ENCODE measurements at places on chromosomes 7 and 10. TPM values are rescaled to one million over a fixed set of nuclear protein-coding genes. Genes with fewer than 3 reads are reported as not detected.

DNA sequence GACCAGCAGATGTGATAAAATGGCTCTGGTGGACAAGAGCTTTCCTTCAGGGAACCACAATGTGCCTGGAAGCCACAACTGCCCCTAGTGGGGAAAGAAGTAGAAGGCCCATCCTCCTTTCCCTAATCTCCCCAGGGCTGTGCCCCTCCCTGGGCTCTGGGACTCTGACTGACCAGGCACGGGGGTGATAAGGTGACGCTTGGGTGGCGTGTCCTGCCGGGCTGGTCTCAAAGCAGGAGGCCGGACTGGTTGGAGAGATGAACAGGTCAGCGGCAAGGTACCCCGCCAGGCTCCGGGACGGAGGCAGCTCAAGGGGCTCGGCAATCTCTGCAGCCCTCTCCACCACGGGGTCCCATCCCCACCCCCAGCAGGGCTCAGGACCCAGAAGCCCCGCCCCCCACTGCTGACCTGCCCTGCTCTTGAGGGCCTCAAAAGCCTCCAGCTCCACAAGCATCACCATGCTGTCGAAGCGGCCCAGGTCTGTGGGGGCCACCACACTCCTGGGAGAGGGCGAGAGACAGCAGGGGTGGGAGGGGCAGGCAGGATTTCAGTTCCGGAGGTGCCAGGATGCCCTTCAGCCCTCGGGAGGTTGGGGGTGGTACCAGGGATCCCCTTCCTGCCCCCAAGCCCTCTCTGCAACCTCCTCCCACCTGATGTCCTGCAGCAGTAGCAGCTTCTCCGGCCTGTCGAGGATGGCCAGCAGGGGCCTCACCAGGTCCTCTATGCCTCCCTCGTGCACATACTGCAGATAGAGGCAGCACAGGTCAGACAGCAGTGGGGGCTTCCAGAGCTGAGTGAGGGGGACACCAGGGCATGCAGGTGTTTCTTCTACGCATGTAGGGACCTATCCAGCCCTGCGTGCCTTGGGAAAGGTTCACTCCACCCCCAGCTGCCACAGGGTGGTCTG, 12.2 kb downstream of the LZTS2 start:
- DNase-seq = peak; percentile 93

- peak; percentile 56 for DNase-seq
Measured at GRCh38 chr10:58909881-58910280, 266.6 kb upstream of the PHYHIPL start.

GRCh38 chr10:36381748-36382147, 739.7 kb upstream of the FZD8 start:
- DNase-seq = peak; percentile 49

DNA sequence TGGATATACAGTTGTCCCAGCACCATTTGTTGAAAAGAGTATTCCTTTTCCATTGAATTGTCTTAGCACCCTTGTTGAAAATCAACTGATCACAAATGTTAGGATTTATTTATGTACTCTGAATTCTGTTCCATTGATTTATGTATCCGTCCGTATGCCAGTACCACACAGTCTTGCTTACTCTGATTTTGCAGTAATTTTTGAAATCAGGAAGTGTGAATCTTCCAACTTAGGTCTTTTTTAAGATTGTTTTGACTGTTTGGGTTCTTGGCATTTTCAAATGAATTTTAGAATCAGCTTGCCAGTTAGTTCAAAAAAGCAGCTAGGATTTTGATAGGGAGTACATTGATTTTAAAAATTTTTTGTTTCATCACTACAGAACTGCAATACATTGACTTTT, 23.7 kb downstream of the CDK13 start:
- no peak for DNase-seq

GRCh38 chr10:10551596-10552301, 465.9 kb upstream of the CELF2 start:
- no peak for DNase-seq

GRCh38 chr10:124226271-124227054, 133.1 kb upstream of the CHST15 start:
- DNase-seq = no peak

DNA sequence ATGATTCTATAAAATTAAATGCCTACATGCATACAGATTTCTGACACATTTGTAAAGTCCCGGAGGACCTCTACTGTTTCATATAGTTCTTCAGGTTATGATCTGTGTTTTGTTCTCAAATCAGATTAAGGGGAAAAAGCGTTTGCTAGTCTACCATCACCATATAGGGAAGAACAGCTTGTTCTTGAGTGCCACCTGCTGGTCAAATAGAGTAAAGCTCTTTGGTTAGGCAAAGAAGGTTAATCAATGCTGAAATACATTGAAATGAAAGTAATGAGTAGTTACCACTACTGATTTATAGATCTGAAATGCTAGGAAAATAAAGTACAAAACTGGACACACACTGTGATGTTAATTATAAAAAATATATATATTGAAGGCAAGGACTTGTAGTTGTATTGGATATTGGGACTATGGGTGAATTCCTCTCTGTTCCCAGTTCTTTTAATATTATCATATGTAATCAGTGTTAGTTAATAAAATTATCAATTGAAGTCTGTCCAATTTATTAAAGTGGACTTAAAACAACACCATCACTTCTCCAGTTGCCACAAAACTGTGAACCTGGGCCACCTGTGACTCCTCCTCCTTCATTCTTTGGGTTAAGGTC, 72.6 kb upstream of the PDLIM1 start:
- peak; percentile 81 for DNase-seq

DNA sequence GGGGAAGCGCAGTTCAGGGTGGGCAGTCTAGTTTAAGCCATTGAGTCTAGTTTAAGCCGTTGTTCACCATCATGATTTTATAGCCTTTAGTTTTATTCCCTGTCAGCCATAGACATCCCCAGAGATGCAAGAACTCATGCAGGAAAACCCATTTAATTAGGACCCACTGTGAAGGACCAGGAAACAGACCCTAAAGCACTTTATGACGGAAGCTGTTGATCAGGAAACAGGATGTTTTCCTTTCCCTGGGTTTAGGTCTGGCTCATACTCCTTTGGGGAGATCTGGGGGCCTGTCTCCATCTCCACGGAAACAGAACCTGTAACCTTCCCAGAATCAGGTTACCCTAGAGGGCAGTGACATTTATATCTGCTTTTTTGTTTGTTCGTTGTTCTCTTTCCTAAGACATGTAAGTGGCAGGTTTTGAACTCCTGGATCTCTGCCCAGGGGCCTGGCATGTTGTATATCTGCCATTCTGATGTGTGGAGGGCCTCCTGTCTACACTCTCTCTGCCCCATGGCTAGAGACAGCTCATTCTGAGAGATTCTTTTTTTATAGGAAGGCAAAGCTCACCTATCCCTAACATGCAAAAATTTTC, 657.2 kb upstream of the GALNT17 start:
- no peak for DNase-seq

CYP2C9 gene
- total RNA-seq = not detected

C7orf57 gene
- total RNA-seq = under 0.01 TPM

AVPI1 gene
- total RNA-seq = 105 TPM
